GM12892 (cell line): ENCODE measurements at places on chromosomes 13 and 19.

GRCh38 chr19:30784850-30785457 lies 412.8 kb downstream of the ZNF536 start:
- DNase-seq, result peak; percentile 24

DNA sequence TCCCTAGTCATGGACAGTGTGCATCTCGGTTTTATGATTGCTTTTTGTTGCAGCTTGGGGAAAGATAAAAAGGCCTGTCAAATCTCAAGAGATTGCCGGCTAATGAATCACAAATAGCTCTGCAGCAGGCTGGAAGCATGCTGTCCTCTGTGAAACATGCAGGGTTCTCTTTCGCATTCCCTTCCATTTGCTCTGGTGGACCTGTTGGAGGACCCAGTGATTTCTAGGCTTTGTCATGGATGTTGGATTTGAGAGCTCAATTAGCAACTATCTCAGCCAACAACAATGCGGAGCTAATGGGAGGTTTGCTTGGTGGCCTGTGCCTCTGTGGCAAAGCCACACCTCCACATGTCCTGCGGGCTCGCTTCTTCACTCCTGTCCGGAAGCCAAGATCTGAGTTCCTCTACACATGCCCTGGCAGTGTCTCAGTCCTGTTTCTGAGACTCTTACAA lies 418.1 kb upstream of the ARGLU1 start:
- DNase-seq, result no peak

- no peak for DNase-seq
Observed at GRCh38 chr13:113650275-113650674, 7.7 kb downstream of the ATP4B start.

GRCh38 chr13:77719128-77719527 lies 21.6 kb downstream of the SLAIN1 start:
- no peak for DNase-seq

DNA sequence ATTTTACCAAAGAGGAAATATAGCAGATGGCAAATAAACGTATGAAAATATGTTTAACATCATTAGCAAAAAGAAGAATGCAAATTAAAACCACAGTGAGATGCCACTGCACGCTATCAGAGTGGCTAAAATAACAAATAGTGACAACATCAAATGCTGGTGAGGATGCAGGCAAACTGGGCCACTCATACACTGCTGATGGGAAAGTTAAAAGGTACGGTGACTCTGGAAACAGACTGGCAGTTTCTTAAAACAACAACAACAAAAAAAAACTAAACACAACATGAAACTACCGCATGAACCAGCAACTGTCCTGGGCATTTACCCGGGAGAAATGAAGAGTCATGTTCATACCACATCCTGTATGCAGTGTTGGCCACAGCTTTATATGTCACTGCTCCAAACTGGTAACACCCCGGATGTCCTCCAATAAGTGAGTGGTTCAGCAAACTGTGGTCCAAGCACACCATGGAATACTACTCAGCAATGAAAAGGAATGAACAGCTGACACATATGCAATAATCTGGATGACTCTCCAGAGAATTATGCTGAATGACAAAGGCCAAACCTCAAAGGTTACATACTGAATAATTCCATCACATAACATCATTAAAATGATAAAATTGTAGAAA lies 22.3 kb downstream of the EPS15L1 start:
- DNase-seq, result no peak

GRCh38 chr19:16012552-16012951 lies 63.7 kb upstream of the TPM4 start:
- DNase-seq, result no peak

GRCh38 chr13:100434010-100434763 lies 154.4 kb downstream of the GGACT start:
- DNase-seq, result no peak

DNA sequence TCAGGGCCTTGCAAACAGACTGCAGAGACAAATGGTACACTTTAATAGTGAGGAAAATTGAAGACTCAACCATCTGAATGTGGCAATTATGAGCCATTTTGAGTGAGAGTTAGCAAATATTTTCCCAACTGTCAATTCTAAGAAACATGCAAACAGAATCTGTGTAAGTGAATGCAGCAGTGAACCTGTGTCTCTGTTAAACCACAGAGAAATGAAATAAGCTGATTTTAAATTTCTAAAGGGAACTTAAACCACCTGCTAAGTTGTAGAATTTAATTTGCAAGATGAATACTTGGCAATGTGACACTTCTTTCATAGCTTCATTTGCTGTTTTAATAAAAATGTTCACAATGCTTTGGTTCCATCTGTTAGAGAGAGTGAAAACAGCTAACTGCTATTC lies 42.0 kb upstream of the TDRD3 start:
- no peak for DNase-seq

- DNase-seq, result peak; percentile 61
Observed at GRCh38 chr19:1663852-1664251, 11.4 kb upstream of the TCF3 start.

DNA sequence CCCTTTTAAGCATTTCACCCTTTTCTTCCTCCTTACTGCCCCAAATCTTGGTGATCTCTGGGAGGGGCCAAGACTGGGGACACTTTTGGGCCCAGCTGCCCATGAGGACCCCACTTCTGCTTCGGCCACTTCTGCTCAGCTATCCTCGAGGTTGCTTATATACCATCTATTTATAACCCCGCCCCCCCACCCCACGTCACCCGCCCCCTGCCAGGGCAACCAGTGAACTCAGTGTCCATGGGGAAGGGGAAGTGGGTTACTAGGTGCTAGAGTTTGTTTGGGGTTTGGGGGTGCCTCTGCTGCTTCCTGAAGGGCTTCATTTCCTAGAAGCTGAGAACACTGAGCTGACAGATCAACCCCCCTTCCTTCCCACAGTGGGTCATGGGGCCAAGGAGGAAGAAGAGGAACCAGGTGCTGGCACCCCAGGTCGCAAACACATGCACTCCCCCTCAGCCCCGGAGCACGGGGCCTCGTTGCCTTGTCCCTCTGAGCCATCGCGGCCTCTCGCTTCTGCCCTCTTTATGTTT lies 6.1 kb upstream of the ADGRE5 start:
- DNase-seq, result no peak

GRCh38 chr13:102873653-102874052 lies 27.8 kb downstream of the ERCC5 start:
- no peak for DNase-seq

- no peak for DNase-seq
Observed at GRCh38 chr19:53915000-53915399, 5.9 kb downstream of the CACNG7 start.

DNA sequence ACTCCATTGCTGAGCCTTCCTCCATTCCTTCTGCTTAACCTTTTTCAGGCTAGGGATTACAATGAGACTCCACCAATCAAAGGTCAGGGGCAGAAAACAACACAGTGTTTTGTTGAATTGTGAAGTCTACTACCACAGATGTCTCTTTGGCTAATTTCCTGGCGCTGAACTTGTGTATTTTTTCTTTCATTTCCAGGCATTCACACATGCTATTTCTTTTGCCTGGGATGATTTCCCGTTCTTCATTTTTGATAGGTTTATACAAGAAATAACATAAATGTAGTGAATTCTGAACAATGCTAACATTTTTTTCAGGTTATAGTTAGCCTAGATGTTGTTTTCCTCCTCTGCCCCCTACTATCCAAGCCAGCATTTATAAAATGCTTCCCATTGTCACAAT lies 64.3 kb downstream of the OLFM4 start:
- DNase-seq, result no peak

GRCh38 chr19:58380662-58381459 lies at the start of gene ZNF837:
Gene ZNF837, minus strand, starts transcription at chr19:58381030. Its CDS starts 11,698 bp downstream, at chr19:58369332.
- DNase-seq, result peak; percentile 94

DNA sequence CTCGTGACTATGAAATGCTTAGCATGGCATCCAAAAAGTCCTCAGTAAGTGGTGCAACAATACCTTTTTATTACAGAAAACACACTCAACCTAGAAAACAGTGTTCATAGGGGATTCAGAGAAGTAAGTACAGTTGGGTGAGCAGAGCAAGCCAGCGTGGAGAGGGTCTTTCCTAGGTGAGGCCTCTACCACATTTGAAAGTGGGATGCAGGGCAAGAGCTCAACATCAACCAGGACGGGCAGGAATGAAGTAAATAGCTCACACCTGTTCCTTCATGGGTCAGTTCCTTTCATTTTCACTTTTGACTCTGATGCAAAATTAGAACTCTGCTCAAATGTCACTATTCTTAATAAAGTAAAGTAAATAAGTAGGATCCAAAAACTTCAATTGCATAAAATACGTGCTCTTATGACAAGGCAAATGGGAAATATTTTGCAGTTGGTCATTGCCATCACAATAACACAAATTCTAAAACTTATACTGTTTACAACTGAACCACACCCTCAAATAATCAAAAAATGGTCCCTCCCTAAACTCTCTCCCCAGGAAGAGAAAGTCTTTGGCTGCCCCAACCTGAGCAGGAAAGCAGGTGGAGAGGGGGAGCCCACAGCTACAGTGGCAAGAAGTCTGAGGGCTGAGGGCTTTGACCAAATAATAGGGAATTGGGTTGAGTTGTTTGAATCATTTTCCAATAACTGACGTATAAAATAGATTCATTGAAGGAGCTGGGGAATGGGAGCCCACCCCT lies 20.2 kb downstream of the CHAMP1 start:
- DNase-seq, result no peak

- DNase-seq, result no peak
Observed at GRCh38 chr19:55171440-55171839, 5.0 kb upstream of the DNAAF3 start.

DNA sequence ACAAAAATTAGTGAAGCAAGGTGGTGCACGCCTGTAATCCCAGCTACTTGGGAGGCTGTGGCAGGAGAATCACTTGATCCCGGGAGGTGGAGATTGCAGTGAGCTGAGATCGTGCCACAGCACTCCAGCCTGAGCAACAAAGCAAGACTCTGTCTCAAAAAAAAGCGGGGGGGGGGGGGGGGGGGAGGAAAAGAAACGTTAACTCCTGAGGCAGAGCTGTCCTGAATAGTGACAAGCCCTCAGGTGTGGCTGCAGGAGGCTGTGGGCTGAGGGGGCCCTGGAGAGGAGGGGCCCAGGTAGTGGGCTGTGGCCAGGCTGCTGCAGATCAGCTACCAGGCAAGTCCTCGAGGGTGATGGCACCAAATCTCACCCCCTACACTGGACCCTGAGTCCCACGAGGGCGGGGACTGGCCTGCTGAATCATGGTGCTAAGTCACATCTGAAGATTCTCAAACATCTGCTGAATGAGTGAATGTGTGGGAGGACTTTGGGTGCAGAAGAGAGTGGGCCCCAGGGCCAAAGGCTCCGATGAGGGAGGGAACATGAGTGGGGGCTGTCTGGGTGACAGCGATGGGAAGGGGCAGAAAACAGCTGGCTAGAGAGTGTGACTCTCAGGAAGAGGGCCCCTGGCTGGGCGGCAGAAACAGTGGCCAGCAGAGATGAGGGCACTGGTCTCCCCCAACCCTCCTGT lies 24.6 kb upstream of the ATP1A3 start:
- DNase-seq, result no peak

DNA sequence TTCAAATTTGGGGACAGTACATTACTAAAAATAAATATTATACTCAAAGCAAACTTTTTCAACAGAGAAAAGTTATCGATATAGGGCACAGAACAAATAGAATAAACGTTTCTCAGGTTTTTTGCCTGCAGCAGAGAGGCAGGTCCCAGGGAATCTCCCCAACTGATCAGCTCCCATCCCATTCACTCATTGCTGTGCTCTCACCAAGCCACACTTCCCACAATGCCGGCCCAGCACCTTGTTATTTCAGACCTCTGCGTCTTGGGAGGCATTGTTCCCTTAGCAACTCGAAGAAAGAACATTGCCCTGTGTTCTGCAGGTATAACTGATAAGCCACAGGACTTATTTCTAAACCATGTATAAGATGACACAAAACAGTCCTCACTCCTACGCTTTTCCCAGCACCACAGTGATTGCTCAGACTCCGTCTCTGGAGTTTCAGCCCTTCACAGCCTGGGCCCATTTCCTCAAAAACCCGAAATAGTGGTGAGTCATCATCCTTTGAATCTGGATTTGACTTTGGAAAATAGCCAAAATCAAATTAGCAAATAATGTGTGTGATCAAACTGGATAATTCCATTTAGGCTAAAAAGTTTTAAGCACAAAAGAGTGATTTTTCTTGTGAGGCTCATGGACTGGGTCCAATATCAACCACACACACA lies 100.4 kb downstream of the DCLK1 start:
- no peak for DNase-seq

DNA sequence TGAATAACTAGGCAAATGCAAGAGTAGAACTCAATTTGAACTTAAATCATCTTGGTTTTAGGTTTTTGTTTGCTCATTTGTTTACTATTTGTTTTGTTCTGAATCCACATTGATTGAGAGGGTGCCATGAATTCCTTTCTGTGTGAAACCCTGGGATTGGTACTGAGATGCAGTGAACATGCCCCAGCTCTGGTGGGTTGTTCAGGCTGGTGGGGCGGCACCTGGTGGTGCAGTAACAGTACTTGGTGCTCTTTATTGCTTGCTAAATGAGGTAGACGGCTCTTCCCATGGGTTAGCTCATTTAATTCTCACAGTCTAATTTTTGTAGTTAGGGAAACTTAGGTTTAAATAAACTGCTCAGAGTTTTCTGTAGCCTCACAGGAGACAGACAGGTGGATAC lies 48.4 kb downstream of the WASF3 start:
- DNase-seq, result no peak
